ENCODE measurements at places on chromosomes 2 and 18.

DNA sequence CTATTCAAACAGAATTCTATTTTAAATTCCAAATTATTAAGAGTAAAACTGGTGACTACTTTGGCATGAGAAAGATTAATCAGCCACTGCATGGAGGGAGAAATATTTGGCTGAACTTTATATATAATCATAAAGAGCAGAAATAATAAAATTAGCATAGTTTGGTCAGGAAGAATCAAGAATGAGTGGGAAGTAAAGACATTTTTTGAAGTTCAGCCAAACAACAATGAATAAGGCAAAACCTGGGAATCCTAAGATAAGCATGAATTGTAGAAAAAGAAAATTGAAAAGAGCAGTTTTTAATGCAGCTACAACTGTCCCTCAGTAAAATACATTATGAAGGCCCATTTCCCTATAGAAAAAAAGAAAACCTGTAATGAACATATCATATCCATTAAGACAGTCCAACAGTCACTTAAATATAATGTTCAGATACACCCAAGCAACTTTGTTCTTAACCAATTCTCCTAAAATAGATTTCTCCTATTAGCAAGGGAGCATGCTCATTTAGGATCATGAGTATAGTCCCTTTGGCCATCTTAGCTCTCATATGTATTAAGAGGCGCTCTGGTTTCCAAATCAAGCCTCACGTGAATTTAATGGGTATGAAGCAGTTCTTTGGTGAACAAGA lies 6.5 kb downstream of the TMEM17 start:
- DNase-seq, result no peak

GRCh38 chr2:62200291-62200841 lies 4.5 kb downstream of the B3GNT2 start:
- DNase-seq, result no peak

DNA sequence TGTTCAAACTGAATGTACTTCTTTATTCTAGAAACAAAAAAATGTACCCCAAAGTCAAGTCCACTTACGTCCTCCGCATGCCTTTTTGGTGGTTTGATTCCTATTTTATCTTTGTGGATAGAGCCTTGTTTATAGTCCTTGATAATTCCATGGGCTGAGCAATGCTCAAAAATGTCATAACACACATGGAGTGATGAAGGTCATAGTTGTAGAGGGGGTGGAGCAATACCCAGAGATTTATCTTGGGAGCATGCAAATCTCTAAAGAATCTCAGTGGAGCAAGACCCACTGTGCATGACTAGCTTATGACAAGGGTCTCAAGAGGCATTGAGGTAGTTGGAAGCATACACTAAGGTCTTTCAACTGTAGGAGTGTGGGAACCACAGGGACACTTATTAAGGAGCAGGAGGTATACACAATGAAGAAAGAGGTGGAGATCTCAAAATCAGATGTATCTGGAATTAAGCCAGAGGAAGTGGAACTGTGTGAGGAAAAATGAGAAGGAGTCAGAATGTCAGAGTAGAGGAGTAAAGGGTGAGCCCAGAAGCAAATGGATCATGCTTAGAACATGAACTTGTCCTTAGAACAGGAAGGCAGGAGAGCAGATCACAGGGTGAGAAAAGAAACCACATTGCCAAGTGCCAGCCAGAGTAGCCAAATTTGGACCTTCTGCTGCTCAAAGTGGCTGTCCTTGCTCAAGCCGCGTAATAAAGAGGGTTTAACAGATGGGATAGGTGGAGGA lies 68.1 kb upstream of the STK39 start:
- no peak for DNase-seq

GRCh38 chr2:19784456-19784855 lies 117.3 kb downstream of the TTC32 start:
- no peak for DNase-seq

DNA sequence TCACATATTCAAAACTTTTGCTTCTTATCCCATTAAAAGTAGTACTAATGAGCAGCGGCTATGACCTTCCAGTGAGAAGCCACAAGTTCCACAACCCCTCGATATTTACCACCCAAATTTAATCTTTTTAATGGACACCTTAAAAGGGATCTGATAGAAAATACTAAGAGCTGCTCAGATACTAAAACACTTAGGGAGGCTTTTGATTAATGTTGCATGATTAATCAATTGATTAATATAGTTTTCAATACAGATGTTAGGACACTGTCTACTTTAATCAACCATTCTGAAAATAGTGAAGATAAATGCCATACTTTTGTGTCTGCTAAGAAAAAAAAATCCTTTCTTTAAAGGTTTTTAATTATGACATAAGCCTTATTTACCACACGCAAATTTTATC lies 1312.8 kb upstream of the ACVR2A start:
- DNase-seq, result no peak

DNA sequence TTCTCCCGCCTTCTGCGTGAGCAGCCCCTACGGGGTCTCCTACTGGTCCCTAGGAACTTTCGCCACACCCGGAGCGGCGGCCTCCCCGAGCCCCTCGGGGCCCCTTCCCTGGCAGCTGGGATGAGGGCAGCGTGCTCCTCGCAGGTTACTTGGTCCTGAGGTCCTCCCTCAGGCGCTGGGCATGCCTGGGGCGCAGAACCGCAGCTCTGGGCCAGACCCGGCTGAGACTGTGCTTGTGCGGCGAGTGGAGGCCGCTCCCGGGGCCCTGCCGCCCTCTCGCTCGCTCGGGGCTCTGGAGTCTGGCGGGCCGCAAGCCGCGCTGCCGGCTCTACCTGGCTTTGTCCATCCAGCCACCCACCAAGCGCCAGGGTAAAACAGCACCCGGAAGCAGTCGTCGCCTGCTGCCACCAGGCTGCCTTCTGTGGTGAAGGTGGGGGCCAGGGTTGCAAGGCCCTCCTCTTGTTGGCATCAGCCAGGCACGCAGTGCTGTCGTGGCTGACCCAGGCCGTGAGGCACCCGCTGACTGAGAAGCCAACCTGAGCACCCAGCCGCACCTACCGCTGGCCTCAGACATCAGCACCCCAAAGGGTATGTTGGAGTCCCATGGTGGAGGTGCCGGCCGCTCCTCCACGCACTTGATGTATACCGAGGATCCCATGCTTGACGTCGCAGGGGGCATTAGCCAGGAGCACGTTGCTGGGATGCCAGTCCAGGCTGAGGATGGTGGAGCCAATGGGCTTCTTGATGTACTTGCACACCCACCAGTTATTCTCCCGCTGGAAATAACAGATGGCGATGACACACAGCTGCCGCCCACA lies 46.1 kb upstream of the PTH2R start:
- no peak for DNase-seq

GRCh38 chr2:67451086-67451832 lies 54.1 kb downstream of the ETAA1 start:
- no peak for DNase-seq

DNA sequence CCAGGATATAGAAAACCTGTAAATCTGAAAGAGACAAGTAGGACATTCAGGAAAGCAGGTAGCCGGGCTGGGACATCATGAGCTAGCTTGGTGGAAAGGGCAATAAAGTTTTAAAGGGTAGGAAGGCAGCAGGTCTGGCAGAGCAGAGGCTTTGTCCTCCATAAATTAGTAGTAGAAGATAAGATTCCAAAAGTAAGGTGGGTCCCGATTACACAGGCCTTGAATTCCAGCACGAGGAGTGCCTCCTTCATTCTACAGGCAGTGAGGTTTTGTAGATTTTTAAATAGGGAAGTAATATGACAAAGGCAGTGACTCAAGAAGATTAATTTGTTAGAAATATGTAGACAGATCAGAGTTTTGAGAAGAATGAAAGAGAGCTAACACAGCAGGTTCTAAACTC lies 160.7 kb downstream of the DTNB start:
- no peak for DNase-seq

- no peak for DNase-seq
Observed at GRCh38 chr18:25019086-25019860, 332.7 kb downstream of the ZNF521 start.
